Activated naive CD4-positive, alpha-beta T cell treated with anti-CD3 and anti-CD28 coated beads for 36 hours (primary cell): ENCODE measurements at places on chromosomes 3 and 15. TPM values are rescaled to one million over a fixed set of nuclear protein-coding genes. Genes with fewer than 3 reads are reported as not detected.
A peak's percentile ranks its signal among the peaks of the same experiment; 100 is the strongest.

DCLK3 gene
- total RNA-seq, result not detected

CD80 gene
- total RNA-seq, result 0.14 TPM

CRYBG3 gene
- 1.7 TPM for total RNA-seq

CMTM8 gene
- 16.0 TPM for total RNA-seq

DNA sequence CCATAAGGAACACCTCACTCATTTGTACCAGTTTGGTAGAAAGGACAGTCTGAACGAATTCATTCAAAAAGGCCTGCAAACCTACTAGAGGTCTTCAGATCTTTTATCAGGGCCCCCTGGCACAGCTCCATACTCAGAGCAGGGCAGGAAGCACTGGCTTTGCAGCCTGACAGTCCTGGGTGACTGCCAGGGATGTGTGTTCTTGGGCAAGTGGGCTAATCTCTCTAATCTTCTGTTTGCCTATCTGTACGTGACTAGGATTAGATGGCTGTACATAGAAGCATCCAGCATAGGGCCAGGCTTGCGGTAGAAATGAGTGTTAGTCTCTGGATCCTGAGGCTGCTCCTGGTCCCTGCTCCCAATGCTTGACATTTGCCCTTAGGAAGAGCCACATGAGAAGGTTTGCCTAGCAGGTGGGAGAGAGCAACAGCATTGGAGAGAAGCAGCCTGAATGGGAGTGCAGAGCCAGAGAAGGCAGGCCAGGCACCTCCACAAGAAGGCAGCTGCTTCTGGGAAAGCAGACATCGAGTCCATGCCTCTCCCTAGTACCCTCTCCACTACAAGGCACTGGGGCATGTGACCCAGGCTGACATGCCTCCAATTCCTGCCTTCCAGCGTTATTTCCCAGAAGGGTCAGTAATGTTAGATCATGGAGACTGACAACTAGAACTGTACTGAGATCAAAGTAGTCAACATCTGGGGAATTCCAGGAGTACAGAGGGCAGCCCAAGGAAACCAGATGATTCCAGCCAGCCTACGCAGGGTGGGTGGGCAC is 1.0 kb upstream of the CXCR6 start:
- peaks cover 27% of the 10 kb centered on the region for H3K36me3 ChIP-seq
- no peak overlapping the region for H3K4me3 ChIP-seq
- H3K4me1 ChIP-seq, result peaks cover 31% of the 10 kb centered on the region
- H3K27me3 ChIP-seq, result peaks cover 3% of the 10 kb centered on the region
- H3K27ac ChIP-seq, result no peak overlapping the region

DNA sequence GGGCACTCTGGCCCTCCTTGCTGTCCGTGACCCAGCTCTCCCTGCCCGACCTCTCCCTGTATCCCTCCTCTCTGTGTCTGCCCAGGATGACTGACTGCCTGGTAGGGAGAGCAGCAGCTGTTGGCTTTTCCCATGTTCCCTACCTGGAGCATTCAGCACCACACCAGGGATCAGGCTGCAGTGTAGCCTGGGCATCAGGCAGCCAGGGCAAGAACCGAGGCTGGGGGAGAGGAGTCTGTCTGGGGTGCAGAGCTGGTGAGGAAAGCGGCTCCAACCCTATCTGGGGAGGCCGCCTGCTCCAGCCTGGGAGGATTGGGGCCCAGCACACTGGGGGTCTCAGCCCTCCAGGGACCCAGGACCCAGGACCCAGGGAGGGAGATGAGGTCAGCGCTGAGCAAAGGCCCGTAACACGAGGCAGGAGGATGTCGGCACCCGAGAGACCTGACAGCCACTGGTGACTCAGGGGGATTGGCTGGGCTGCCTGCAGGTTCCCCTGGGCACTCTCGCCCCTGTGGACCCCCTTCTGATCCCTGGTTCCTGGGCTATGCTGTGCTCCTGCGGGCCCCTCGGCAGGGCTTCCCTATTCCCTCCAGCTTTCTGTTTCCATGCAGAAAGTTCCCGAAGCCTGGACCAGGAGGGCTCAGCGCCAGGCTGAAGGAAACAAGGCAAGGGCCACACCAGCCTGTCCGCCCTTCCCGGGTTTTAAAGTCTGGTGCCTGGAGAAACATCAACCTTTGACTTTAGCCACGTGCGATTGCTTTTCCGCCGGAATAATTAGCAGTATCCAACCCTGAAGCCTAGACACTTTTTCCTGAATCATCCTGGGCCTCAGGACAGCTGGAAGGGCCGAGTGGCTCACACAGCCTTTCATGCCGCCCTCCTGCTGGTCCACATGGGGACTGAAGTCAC is 128.2 kb upstream of the MEF2A start:
- no peak for DNase-seq
- H3K4me3 ChIP-seq, result no peak overlapping the region
- H3K4me1 ChIP-seq, result peaks cover 68% of the 10 kb centered on the region

DNA sequence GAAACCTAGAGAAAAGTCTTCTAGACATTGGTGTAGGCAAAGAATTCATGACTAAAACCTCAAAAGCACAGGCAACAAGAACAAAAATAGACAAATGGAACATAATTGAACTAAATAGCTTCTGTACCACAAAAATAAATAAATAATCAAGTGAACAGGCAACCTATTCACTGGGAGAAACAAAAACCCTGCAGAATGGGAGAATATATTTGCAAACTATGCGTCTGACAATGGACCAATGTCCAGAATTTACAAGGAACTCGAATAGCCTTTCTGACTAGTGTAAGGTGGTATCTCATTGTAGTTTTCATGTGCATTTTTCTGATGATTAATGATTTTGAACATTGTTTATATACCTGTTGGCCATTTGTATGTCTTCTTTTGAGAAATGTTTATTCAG is 37.0 kb upstream of the GCSAM start:
- H3K27ac ChIP-seq, result no peak overlapping the region
- H3K36me3 ChIP-seq, result peaks cover 1% of the 10 kb centered on the region
- DNase-seq, result no peak
- H3K27me3 ChIP-seq, result no peaks in the 10 kb centered on the region
- no peak overlapping the region for H3K4me3 ChIP-seq

DNA sequence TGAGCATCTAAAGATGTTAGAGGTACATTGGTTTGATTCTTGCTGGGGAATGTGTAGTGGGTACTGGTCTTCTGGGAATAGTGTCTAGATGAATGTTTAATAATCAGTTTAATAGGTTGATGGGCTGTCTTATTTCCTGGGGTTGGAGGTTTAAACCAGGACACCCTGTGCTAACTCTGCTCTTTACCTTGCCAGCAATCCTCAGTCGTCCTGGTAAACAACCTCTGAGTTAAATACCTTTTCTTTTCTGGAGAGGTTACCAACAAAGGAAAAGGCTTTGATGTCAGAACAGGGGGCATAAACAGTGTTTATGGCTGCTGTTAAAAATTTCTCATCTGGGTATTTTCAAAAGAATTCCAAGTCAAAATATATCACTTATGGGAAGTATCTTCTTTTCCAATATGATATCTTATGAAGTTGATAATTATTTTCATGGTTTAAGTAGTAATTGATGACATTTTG is 23.5 kb downstream of the MITF start:
- no peaks in the 10 kb centered on the region for H3K4me1 ChIP-seq
- no peak overlapping the region for H3K27ac ChIP-seq
- no peak overlapping the region for H3K4me3 ChIP-seq
- DNase-seq, result no peak
- no peaks in the 10 kb centered on the region for H3K36me3 ChIP-seq
- peaks cover 3% of the 10 kb centered on the region for H3K27me3 ChIP-seq

GRCh38 chr3:114878114-114878839 is 268.8 kb downstream of the ZBTB20 start:
- H3K4me3 ChIP-seq, result no peak overlapping the region
- no peaks in the 10 kb centered on the region for H3K36me3 ChIP-seq
- H3K27ac ChIP-seq, result no peak overlapping the region
- no peaks in the 10 kb centered on the region for H3K27me3 ChIP-seq

DNA sequence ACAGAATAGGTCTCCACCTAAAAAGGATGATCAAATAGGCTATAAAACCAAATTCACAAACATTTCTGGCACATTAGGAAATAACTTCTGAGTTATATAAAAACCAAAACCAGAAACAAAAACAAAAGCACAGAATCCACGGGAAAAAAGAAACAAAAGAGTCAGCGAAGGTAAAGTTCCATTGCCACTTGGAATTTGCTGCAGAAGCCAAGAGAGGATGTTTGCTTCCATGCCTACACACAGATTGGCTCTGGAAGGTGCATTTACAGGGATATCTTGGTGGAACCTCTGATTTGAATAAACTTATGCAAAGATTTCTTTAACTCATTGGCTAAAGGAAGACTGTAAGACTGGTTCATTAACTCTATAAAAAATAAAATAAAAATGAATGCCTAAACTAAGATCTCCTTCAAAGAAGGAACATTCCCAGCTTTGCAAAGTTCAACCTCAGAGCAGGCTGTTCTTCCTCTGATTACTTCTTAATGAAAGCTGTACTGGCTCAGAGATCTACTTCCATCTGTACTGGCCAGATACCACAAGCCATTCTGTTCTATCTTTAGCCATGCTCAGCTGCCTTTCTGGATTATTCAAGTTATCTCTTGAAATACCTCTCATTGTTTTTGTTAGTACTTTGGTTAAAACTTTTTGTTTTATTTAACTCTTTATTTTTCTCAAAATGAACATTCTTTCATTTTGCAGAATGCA is 537.5 kb upstream of the CCDC54 start:
- no peaks in the 10 kb centered on the region for H3K4me1 ChIP-seq
- no peak overlapping the region for H3K27ac ChIP-seq
- DNase-seq, result no peak
- peaks cover 3% of the 10 kb centered on the region for H3K27me3 ChIP-seq

GRCh38 chr3:168517249-168518071 is 421.7 kb upstream of the GOLIM4 start:
- no peaks in the 10 kb centered on the region for H3K36me3 ChIP-seq
- no peaks in the 10 kb centered on the region for H3K27me3 ChIP-seq
- H3K4me1 ChIP-seq, result no peaks in the 10 kb centered on the region
- H3K4me3 ChIP-seq, result no peak overlapping the region
- H3K27ac ChIP-seq, result no peak overlapping the region

DNA sequence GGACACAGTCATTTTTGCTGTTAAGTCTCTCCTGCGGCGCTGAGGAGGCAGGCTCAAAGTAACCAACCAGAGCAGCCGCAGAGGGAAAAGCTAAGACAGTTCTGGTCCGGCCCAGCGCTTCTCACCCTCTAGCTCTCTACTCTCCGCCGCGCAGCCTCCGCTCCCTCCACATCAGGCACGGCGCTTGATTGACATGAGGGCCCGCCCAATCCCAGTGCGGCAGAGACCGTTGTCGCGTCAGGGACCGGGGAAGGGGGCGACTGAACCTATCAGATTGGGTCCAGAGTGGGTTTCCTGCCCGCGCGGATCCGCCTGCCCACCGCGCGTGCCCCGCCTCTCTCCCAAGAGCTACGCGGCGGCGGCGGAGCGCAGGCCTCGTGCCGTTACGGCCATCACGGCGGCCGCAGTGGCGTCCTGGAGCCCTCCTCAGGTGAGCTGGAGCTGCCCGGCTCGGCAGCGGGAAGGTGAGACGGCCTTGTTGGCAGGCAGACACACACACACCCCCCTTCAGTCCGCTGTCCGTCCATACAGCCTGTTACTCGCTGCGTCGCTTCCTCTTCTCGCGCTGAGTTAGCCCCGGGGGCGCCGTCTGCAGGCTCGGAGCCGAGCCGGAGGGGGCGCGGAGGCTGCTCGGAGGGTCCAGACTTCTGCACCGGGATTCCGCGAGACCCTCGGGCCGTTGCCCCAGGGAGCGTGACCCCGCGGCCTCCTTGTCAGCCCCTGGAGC is at the start of gene NCK1:
TSS of gene NCK1 (plus strand) at position 319 of the 727 bp plus-strand sequence. CDS start 65,794 bp downstream, outside the sequence.
- peaks cover 12% of the 10 kb centered on the region for H3K36me3 ChIP-seq
- peaks cover 41% of the 10 kb centered on the region for H3K4me1 ChIP-seq
- H3K27me3 ChIP-seq, result no peaks in the 10 kb centered on the region
- peak within 1 kb of the TSS; percentile 94 for H3K4me3 ChIP-seq
- H3K27ac ChIP-seq, result peak within 1 kb of the TSS; percentile 95
- peak; percentile 99 for DNase-seq

DNA sequence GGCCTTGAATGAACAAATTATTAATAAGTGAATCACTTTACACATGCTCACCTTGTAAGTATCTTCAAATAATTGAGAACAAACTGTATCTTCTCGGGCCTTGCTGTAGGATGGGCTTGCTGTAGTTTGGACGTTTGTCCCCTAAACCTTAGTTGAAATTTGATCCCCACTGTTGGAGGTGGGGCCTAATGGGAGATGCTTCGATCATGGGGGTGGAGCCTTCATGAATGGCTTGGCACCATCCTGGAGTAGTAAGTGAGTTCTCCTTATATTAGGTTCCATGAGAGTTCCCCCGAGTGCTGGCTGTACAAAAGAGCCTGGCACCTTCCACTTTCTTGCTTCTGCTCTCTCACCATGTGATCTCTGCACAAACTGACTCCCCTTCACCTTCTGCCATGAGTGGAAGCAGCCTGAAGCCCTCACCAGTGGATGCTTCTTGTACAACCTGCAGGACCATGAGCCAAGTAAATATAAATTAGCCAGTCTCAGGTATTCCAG is 29.3 kb downstream of the PIGB start:
- DNase-seq, result no peak
- H3K4me1 ChIP-seq, result no peaks in the 10 kb centered on the region
- no peak overlapping the region for H3K27ac ChIP-seq
- H3K36me3 ChIP-seq, result peaks cover 22% of the 10 kb centered on the region
- H3K27me3 ChIP-seq, result no peaks in the 10 kb centered on the region
- no peak overlapping the region for H3K4me3 ChIP-seq

DNA sequence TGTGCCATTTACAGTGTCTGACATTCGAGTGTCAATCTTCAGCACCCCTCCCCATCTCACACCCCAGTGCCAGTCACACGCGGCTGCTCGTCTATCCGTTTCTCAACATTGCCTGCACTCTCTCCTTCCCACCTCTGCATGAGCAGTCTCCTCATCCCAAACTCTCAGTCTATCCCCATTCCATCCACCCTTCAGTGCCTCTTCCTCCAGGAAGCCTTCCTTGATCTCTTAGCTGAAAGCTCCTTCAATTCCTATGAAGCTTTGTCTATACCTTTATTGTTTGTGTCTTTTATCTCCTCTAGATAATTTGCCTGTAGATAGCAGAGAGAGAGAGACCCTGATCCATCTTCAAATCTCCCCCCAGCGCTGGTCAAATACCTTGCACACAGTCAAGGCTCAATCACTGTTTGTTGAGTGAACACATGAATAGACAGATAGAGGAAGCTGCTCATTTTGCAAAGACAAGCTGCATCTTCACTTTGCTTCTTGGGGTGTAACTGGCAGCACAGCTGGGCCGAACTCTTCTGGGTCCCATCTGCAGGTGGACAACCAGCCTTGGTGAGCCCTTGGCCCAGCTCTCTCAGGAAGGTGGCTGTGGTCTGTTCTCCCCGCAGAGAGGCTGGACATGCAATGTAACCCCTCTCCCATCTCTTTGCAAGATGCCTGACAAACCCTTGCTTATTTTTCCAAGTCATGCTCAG is 52.8 kb downstream of the ITGA11 start:
- H3K4me1 ChIP-seq, result peaks cover 13% of the 10 kb centered on the region
- H3K36me3 ChIP-seq, result no peaks in the 10 kb centered on the region
- H3K27ac ChIP-seq, result no peak overlapping the region
- no peak overlapping the region for H3K4me3 ChIP-seq
- no peak for DNase-seq

GRCh38 chr3:146783446-146783845 is 178.3 kb upstream of the PLSCR5 start:
- no peaks in the 10 kb centered on the region for H3K27me3 ChIP-seq
- H3K4me3 ChIP-seq, result no peak overlapping the region
- no peaks in the 10 kb centered on the region for H3K36me3 ChIP-seq
